ENCODE measurements at places on chromosomes 4 and X. TPM values are rescaled to one million over a fixed set of nuclear protein-coding genes. Genes with fewer than 3 reads are reported as not detected.

DGAT2L6 gene
- not detected for total RNA-seq

AFF2 gene
- total RNA-seq = 20.3 TPM

ZNF157 gene
- total RNA-seq = 1.3 TPM

GRCh38 chrX:115054876-115055275 lies 37.5 kb upstream of the IL13RA2 start:
- no peaks in the 10 kb centered on the region for H3K36me3 ChIP-seq
- H3K4me1 ChIP-seq = peaks cover 3% of the 10 kb centered on the region
- H3K27me3 ChIP-seq = no peaks in the 10 kb centered on the region
- H3K4me3 ChIP-seq = no peak overlapping the region

- H3K4me1 ChIP-seq = no peaks in the 10 kb centered on the region
- H3K27me3 ChIP-seq = no peaks in the 10 kb centered on the region
- DNase-seq = no peak
- H3K36me3 ChIP-seq = no peaks in the 10 kb centered on the region
- no peak overlapping the region for H3K4me3 ChIP-seq
Observed at GRCh38 chrX:135509885-135510284, 10.6 kb upstream of the INTS6L start.

GRCh38 chr4:137558951-137559350 lies 26.7 kb upstream of the PCDH18 start:
- no peaks in the 10 kb centered on the region for H3K36me3 ChIP-seq
- no peak overlapping the region for H3K27ac ChIP-seq
- H3K27me3 ChIP-seq = no peaks in the 10 kb centered on the region
- no peak overlapping the region for H3K4me3 ChIP-seq
- H3K4me1 ChIP-seq = no peaks in the 10 kb centered on the region
- DNase-seq = no peak

Measured in tibial nerve (tissue), 4 donors.